KBM-7 (cell line): ENCODE measurements at places on chromosomes 1 and 21.
A peak's percentile ranks its signal among the peaks of the same experiment; 100 is the strongest.

GRCh38 chr1:228871314-228872061, 136.2 kb downstream of the RHOU start:
- no peak for DNase-seq

DNA sequence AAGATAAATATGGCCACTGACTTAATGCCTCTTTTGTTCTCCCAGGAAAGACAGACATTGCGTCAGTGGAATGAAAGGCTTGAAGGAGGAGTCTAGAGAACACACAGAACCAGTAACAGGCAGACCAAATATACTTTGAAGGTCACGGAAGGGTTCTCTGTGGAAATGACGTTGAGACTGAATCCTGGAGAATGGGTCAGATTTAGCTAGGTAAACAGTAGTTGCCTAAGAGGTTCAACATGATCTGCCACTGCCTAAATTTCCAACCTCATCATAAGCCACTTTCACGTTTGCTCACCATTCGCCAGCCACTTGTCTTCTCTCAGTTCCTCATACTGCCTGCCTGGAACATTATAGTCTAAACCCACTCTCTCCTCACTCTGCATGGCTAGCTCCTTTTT, 20.5 kb downstream of the PLA2G4A start:
- DNase-seq: no peak

DNA sequence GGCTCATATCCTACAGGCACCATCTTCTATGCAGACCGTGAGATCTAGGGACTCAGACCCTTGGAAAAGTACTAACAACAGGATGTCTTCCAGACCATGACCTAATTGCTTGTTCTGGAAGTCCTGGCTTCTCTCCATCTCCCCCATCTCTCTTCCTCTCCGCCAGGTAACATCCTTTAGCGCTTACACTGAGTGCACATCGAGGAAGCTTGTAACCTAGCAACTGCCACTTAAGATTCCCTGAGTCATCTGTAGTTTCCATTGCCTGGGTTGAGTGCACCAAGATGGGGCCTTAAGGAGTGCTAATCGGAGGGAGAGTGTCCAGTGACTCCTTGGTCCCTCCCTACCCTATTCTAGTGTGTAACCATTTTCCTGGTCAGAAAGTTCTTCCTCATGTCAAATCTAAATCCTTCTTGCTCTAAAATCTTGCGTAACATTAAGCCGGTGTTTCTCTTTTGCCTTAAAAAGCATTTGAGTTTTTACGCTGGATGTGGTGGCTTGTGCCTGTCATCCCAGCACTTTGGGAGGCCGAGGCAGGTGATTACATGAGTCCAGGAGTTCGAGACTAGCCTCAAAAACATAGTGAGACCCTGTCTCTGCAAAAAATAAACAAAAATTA, 9.7 kb downstream of the KLHDC8A start:
- DNase-seq: no peak

GRCh38 chr1:11790101-11790879, 15.5 kb downstream of the MTHFR start:
- DNase-seq: no peak

GRCh38 chr21:35398346-35398982, 349.4 kb upstream of the RUNX1 start:
- DNase-seq: peak; percentile 26

GRCh38 chr1:178465011-178465410, 31.8 kb downstream of the CLEC20A start:
- DNase-seq: no peak

- DNase-seq: peak; percentile 24
These were observed 301.2 kb downstream of the DUSP10 start for GRCh38 chr1:221440658-221441057.

GRCh38 chr1:227903061-227903521, 44.6 kb downstream of the WNT9A start:
- DNase-seq: no peak

- no peak for DNase-seq
These were observed 14.7 kb downstream of the PDXK start for GRCh38 chr21:43733529-43734071.

- DNase-seq: peak; percentile 58
These were observed 138.4 kb downstream of the SYT2 start for GRCh38 chr1:202571719-202572339.

DNA sequence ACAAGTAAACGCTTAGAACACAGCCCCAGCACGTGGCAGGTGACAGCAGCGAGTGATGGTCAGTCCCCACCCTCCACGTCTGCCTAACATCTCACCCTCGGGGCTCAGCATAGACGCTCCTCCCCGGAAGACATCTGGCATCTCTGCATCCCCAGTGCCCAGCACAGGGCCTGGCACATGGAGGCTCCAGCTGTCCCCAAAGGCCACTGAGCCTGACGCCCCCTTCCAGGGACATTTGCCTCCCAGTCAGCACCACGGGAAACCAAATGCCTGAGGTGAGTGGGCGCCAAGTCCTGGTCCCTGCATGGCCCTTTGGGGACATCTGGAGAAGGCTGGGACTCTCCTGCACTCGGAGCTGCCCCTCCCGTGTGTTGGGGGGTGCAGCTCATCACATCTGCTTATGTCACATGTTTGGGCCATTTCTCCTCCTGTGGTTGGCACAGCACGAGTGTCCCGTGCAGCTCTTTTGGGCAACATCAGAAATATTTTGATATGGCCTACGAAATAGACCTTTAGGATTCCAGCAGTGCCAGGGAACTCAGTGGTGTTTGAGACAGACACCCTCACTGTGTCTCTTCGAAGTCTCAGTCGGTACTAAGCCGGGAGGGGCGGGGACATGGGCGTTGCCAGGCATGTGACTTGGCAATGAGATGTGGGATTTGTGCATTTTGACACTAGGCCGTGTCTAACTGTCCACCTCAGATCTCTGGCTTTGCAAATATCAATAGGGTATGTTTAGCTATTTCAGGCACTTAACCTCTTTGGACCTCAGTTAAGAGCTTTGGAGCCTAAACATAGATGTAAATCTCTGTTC, 315.0 kb downstream of the PTPRU start:
- no peak for DNase-seq

DNA sequence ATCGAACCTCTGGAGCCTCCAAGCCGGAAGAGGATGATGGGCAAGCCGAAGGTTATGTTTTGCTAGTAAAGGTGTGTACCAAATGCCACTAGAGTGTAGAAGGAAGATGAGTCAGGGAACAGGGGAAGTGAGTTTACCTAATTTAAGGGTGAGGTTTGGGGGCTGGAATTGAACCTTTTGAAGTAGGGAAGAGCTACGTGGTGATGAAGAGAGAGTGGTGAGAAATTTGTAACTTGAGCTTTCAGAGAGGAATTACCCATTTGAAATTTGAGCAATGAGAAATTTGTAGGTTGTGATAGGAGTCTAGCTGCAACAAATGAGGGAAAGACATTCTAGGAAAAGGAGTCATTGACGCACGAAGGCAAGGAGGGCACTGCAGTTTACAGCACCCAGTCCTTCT, 70.0 kb upstream of the TENT5C start:
- no peak for DNase-seq

GRCh38 chr21:26965907-26966581, 844 bp downstream of the ADAMTS5 start:
- no peak for DNase-seq

DNA sequence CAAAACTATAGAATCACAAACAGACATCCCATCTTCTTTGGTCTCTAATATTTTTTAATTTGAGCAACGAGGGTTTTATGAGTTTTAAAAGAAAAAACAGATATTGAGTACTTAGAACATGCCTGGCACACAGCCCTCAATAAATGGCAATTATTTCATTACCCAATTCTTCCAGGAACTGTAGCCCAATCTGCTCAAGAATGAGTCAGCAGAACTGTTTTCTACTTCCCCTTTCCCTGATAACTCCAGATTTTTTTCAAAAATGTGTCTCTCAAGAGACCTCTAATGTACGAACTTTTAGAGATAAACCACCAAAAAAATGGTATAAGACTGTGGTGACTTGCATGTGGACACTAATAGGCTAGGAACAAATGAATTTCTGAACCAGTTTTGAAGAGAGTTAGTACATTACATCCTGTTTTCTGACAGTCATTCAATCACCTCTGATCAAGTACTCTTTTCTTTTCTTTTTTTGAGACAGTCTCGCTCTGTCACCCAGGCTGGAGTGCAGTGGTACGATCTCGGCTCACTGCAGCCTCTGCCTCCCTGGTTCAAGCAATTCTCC, 11.5 kb downstream of the ABL2 start:
- peak; percentile 89 for DNase-seq

- peak; percentile 86 for DNase-seq
These were observed at the start of gene OLIG1 for GRCh38 chr21:33069994-33070743. OLIG1 (plus strand) TSS chr21:33070141; CDS start chr21:33070247, 106 bp downstream.

GRCh38 chr1:14699620-14700019, 101.1 kb downstream of the KAZN start:
- no peak for DNase-seq

DNA sequence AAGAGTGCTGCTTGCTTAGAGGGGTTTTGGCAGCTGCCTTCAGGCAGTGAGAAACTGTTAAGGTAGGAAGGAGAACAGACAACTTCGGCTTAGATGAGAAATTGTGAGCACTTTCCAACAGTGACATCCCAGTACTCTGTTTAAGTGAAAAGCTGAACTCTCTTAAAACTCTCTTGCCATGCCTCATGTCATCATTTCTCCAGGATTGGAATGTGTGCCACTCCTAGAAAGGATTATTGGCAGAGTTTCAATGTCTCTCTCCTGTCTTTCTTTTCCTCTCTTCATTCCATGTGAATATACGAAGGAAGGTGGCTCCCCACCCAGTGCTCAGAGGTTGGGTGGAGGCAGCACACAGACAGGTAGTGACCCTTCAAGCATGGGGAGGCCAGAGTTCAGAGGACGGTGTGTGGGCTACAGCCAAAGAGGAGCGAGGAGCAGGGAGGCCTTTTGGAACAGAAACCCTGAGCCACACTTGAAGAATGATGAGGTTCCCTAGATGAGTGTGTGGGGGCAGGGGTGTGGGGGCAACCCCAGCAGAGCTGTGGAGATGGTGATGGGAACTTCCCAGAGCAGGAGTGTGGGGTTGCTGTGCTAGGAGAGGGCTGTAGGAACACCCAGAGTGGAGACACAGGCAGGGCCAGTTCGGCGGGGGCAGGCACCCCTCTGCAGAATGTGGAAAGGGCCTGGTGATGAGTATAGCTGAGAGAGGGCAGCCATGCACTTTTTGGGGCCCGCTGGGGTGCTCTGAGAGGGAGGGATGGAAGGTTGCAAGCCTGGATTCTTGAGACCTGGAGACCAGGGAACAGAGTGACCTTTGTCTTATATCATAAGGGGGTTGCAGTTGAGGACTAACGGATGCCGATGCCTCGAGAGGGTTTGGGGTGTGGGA, 58.8 kb downstream of the GALNT2 start:
- DNase-seq: no peak

DNA sequence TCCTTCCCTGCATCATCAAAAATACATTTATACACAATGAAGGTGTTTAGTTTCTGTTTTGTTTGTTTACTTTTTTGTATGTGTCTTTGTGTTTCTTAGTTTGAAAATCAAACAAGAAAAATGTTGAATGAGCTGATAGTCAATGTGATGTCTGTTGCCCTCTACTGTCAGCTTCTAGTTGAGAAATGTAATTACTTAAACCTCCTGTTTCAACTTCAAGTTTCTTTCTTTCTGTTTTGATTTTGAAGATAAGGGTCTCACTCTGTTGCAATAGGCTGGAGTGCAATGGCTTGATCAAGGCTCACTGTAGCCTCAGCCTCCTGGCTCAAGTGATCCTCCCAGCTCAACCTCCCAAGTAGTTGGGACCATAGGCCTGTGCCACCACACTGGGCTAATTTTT, 37.5 kb downstream of the SPTA1 start:
- no peak for DNase-seq

DNA sequence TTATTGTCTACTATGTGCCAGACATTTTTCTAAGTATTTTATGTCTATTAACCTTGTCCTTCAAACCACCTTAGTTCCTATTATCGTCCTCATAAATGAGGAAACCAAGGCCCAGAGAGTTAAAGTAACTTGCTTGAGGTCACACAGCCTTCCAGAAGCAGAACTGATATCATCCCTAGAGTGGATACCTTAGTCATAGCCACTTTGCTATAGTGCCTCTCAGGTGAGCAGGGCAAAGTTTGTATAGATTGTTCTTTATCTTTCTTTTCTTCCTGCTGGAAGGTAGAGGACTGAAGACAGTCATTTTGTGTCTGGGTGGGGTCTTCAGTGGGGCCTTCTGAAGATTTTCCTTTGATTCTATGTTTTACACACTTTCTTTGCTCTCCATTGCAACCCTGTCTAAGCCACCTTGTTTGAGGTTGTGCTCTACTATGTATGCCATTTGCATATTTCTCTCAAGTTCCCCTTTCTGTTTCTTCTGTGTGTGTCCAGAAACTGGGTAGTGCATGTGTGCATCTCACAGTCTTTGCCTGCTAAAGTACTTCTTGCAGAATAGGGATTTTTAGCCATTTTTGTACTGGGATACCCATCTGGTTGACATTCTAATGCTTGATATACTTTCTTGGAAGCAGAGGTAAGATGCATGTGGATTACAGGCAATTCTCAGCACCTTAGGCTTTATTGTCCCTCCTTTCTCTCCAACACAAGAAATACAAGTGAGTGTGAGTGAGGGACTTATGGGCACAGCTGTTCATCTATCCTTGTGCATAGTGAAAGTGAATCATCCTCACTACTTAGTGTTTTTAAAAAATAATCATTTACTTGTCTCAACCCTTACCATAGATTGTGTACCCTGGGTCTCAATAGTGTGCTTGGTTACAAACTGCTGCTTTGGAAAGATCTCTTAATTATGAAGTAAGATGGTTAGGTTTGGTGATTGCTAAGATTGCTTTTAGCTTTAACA, 207.6 kb upstream of the HMCN1 start:
- DNase-seq: no peak

GRCh38 chr1:59204001-59204400, 92.9 kb upstream of the FGGY start:
- DNase-seq: no peak

GRCh38 chr1:92953491-92953890, 7.8 kb downstream of the DIPK1A start:
- no peak for DNase-seq

GRCh38 chr1:38151399-38151798, 104.8 kb upstream of the POU3F1 start:
- DNase-seq: no peak

- DNase-seq: no peak
These were observed 262.4 kb downstream of the ST6GALNAC3 start for GRCh38 chr1:76336931-76337371.

- DNase-seq: no peak
These were observed 31.4 kb downstream of the LACTBL1 start for GRCh38 chr1:22941257-22941656.
